Stimulated activated CD4-positive, alpha-beta T cell treated with anti-CD3 and anti-CD28 coated beads, TNF-alpha, amount 100 ng/mL, for 1 hour (primary cell): ENCODE measurements at places on chromosomes 5 and 9.

- no peak for DNase-seq
Measured at GRCh38 chr9:126935630-126936029, 21.0 kb downstream of the RALGPS1 start.

GRCh38 chr5:112346411-112347044 lies 72.5 kb downstream of the EPB41L4A start:
- no peak for DNase-seq

DNA sequence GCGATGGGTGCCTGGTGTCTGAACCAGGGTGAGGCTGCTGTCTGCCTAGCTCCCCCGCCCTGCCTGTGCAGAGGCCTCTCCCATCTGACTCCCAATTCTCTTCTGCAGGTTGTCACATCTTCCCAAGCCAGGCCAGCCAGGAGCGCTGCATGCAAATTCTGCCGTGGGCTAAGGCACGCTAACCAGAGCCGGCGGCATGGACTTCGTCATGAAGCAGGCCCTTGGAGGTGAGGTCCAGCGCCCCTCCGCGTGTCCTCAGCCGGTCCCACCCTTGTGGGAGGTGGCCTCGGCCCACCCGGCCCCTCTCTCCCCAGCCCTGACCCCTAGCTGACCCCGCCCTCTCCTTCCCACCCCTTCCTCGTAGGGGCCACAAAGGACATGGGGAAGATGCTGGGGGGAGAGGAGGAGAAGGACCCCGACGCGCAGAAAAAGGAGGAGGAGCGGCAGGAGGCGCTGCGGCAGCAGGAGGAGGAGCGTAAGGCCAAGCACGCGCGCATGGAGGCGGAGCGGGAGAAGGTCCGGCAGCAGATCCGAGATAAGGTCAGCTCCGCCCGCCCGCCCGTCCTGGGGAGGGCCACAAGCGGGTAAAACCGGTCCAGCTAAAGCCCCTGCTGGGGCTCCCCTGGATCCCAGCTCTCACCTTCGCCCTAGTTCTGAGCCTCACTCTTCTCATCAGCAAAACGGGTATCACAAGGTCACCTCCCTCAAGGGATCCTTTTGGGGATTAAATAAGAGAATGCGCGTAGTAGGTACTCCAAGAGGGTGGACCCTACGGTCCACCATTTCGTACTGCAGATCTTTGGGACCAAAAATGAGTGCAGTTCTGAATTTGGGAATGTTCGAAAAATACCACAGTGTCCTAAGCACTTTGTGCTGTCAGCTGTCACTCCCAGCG lies 7.4 kb downstream of the CPLX2 start:
- DNase-seq: no peak

GRCh38 chr9:23842565-23843129 lies 16.6 kb upstream of the ELAVL2 start:
- no peak for DNase-seq

DNA sequence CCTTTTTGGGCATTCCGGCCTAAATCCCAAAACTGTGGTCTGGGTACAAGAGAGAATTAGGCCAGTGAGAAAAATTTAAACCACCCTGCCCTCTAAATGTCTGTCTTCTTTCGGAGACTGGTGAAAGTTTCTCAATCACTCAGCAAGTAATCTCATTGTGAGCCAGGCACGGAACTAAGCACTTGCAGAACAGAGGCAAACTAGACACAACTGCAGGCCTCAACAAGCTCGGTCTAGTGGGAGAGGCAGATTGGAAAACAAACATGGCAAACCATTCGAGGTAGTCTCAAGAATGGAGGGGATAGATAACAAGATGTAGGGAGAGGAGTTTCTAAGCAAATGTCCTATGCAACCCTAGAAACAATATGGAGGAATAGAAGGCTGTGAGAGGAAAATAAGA lies 8.9 kb upstream of the C5orf58 start:
- no peak for DNase-seq

- no peak for DNase-seq
Measured at GRCh38 chr5:154296525-154297159, 106.1 kb downstream of the GALNT10 start.

- no peak for DNase-seq
Measured at GRCh38 chr9:12759761-12760160, 15.1 kb upstream of the LURAP1L start.

DNA sequence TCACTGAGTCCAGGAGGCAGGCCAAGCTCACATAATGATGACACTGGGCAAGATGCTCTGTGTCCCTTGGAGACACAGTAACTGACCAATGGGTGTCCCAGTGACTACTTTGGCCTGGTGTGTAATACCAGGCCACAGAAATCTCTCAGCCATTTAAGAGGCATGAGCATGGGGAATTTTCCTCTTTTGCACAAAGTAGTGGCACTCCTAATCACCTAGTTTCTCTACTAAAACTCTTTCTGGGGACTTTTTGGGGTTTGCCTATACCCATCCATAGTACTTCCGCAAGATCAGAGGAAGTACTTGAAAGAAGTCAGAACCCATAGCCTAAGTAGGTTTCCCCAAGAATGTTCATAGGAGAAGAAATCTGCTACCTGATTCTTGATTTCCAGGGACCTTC lies 161.9 kb downstream of the ARSB start:
- DNase-seq: no peak

DNA sequence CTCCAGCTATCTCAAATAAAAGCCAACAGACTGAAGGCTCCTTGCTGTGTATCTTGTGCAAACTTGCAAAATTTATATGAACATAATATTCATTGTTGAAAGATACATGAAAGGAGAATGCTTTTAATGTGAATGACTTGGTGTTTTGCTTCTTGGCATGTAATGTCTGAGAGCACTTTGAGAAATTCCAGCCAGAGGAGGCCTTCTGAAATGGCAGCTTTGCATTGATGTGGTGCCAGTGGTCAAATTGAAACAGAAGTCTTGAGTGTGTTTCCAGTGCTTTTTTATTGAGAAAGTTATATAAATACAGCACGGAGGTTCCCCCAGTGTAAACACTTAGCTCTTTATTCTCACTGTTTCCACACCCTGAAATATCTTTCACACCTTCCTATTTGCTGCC lies 182.1 kb downstream of the ADCY2 start:
- DNase-seq: no peak

DNA sequence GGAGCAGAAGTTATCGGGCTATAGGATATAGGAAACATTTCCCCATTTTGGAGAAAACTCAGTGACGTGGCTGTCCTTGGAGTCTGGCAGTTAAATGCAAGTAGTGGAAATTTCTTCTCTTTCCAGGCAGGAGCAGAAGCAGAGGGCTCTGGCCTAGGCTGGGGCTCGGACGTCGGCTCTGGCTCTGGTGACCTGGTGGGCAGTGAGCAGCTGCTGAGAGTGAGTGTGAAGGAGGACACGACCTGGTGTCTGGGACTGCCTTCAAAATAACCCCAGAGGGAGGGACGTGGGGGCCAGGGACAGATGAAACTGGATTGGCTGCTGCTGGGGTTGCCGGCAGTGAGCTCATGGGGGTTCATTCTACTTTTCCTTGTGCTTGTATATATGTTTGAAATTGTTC lies 79.5 kb downstream of the COL15A1 start:
- DNase-seq: no peak

DNA sequence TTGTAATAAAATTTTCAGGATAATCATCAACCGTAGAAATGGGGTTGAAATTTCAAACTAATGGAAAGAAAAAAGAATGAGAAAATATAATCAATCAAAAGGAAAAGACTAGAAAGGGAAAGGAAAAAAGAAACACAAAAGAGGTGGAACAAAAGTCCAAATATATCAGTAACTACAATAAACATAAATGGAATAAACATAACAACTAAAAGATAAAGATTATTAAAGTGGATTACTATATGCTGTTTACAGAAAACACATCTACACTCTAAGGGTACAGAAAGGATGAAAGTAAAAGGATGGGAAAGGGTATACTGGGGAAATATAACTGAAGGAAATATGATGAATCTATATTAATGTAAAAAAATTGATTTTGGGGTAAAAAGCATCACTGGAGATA lies 43.0 kb downstream of the AHRR start:
- DNase-seq: no peak

DNA sequence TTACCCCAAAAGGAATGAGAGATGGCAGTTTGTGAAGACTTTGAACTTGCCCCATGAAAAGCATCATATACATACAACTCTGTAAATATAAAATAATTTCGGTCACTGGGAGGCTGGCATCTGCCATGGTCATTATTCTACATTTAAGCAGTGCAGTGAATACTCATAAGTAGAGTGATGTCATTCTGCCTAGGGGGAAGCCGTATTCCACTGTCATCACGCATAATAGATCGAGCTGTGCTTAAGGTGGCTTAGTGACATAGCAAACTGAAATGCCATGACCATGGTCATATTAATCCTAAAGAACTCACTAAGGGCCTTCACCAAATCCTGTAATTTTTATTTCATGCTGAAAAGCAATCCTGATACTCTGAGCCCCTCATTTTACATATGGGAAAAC lies 42.4 kb upstream of the NR4A3 start:
- no peak for DNase-seq

DNA sequence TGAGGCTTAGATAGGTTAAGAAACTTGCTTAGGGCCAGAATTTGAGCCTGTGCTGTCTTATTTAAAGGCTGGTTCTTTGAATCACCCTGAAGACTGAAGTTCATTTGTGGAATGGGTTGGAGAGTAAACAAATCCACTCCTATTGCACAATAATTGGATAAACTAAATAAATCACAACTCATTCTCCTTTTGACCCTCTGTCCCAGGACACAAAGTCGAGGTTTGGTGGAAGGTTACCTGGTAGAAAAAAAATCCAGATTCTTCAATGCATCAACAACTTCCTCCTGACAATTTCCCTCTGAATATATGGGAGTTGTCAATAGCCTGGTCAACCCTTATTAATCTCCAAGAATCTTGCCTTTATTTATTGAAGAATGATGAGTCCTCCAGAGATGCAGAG lies 28.9 kb downstream of the TBC1D2 start:
- no peak for DNase-seq

DNA sequence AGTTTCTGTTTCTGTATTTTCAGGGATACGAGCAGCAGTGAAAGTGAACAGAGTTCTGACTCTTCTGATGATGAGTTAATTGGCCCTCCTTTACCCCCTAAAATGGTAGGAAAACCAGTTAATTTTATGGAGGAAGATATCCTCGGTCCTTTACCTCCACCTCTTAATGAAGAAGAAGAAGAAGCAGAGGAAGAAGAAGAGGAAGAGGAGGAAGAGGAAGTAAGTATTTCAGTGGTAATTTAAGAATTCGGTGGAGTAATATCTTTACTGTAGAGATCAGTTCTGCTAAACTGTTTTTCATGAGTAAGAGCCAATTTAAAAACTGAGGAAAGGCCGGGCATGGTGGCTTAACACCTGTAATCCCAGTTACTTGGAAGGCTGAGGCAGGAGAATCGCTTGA lies 17.2 kb downstream of the WDR70 start:
- DNase-seq: no peak

GRCh38 chr9:133088146-133088750 lies 26.5 kb downstream of the CEL start:
- no peak for DNase-seq

GRCh38 chr5:145479857-145480256 lies 355.3 kb downstream of the PRELID2 start:
- no peak for DNase-seq

- DNase-seq: no peak
Measured at GRCh38 chr5:167671176-167671575, 620.3 kb upstream of the WWC1 start.

DNA sequence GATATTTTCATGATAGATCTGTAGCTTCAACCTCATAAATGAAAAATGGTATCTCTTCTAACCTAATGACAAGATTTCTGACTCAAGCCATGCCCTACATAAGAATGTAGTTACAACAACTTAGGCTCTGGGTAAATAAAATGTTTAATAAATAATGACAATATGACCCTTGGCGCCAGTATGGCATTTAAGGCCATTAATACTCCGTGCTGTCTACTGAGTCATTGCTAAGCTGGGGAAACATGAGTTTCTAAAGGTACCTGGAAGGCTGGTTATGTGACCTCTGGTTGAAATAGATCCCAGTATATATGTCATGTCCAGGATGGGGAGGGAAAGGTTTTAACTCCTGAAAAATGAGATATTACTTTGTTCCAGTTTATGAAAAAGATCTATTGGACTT lies 58.0 kb upstream of the CEMIP2 start:
- DNase-seq: no peak
